Astrocyte (in vitro differentiated cells and primary cell): ENCODE measurements at places on chromosomes 11 and 22.
A peak's percentile ranks its signal among the peaks of the same experiment; 100 is the strongest.

- peak; percentile 61 for DNase-seq
These were observed 17.3 kb upstream of the CSTF3 start for GRCh38 chr11:33178443-33179180.

- DNase-seq, result no peak
These were observed 64.2 kb downstream of the HIPK3 start for GRCh38 chr11:33321422-33321821.

DNA sequence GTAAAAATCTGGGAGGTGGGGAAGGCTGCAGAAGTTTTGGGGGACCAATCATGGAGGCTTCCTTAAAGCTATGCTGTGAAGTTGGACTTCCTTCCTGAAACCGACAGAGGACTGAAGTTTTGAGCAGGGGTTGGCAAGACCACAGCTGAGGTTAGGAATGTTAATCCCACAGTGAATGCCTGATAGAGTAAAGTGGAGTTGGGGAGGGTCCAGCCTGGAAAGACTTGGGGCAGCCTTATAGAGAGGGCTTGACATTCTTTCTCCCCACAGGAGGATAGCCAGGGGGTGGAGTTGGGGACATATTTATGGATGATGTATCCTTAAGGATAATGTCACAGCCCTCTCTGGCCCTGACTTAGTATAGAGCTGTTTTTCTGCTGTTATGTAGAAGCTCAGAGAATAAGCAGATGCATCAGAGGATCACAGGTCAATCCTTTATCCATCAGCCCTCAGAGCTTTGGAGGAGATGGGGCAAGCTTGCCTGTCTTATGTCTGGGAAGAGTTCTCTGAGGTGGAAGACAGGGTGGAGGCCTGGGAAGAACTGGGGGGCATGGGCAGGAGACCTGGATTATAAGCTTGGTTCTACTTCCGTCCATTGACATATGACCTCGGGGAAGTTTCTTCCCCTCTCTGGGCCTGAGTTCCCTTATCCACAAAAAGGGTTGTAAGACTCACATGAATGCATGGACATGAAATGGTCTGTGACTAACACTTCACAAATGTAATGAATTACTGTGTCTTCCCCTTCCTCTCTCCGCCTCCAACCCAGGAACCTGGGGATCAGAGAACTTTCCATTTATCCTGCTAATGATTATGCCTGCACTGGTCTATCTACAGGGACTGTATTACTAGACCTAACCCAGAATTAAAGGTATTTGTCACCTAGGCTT lies 317.8 kb downstream of the MIAT start:
- peak; percentile 47 for DNase-seq

DNA sequence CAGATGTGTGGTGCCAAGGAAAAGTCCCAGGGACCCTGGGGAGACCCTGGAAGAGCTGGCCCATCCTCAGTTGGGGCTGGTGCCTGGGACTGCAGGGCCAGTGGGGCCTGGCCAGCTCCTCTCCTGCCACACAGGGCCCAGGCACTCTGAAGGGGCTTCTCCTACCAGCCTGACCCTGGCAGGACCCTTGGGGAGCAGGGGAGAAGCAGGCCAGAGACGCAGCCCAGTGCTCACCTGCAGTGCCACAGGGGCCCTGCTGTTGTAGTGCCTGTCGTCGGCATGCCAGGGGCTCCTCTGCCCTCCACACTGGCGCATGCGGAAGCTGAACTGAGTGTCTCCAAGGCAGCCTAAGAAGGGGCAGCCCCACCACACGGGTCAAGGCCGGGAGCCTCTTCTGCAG lies 9.1 kb downstream of the DENND6B start:
- no peak for DNase-seq

- DNase-seq, result no peak
These were observed 118.0 kb downstream of the RASSF10 start for GRCh38 chr11:13127161-13127560.

GRCh38 chr22:37033605-37034430 lies 14.3 kb downstream of the MPST start:
- DNase-seq, result no peak

DNA sequence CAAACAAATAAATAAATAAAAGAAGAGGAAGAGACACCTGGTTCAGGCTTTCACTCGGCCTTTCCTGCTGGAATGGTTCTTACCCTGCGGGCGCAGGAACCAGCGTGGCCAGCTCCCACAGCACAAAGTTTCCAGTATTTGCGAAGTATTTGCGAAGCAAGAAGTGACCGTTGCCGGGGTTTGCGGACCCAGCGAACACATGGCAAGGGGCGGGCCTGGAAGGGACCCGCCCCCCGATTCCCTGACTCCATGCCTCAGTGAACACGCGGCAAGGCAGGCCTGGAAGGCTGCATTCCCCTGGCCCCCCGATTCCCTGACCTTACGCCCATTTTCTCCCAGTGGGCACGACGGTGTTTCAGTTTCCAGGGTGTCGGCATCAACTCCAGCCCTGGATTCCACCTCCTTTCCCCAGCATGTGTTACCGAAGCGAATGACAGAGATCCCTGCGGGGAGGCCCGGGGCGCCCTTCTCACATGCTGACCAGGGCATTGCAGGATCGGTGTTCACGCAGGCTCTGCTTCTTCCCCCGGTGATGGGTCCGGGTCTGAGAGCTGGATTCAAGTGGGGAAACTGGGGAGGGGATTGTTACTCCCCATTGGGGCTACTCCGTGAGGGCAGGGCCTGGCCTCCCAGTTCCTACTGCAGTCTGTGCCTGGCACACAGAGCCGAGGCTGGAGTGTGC lies 102.8 kb downstream of the MPPED1 start:
- no peak for DNase-seq

DNA sequence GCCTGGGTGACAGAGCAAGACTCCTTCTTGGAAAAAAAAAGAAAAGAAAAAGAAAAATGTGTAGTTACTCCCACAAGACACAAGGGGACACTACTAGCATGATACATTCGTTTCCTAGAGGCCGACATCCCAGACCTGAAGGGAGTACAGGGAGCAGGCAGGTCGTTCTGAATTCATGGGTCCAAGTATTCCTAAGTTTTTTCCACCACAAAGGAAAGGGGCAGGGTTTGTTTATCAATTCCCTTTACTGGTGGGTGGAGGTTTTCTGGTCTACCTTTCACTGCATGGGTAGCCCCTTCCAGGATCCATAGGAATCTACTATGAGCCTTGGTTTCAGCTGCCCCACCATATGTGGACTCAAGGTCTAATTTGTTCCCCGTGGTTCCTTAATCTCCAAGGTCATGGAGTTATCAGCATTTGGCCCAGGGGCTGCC lies 11.8 kb downstream of the TIGD3 start:
- peak; percentile 61 for DNase-seq

- no peak for DNase-seq
These were observed 3.2 kb downstream of the MMP11 start for GRCh38 chr22:23775779-23776375.

DNA sequence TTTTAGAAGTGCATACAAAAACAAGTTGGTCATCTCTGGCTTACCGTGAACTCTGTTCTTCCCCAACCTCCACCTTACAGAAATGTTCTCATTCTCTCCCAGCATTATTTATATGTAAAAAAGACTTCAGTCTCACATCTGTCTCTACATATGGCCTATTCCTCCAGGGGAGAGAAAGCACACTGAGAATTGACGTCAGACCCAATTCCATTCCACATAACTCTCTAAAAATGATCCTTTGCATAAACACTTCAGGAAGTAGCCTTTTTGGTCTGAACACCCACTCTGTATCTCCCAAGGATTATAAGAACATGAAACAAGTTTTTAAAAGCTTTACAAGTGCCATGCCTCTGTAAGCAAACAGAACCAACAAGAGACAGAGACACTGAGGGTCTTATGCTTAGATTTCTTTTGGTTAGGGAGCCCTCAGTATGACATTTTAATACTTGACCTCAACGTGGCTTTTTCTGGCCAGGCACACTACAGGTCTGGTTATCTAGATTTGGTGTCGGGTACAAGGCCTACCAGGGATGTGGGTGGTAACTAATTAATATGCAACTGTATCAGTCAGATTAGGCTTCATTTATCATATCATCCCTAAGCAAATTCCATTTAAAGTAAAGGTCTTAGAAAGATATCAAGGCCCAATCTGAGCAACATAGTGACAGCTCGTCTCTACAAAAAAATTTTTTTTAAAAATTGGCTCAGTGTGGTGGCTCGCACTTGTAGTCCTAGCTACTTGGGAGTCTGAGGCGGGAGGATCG lies 48.5 kb upstream of the PPP2R1B start:
- DNase-seq, result peak; percentile 70

DNA sequence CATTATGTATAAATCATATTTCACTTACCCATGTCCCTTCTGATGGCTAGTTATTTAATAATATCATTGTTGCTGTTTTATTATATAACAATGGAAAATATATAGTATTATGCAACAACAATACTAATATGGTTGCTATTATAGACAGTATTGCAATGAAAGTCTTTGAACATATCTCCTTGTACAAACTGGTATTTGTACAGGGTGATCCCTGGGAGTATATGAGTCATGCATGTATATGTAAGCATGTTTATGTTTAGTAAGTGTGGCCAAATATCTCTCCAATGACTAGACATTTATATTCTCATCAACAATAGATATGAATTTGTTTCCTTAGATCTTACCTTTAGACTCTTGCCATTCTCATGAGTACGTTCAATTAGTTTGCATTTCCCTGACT lies 55.9 kb downstream of the KCNC1 start:
- DNase-seq, result peak; percentile 61

GRCh38 chr11:99686838-99687237 lies 666.1 kb downstream of the CNTN5 start:
- DNase-seq, result no peak

DNA sequence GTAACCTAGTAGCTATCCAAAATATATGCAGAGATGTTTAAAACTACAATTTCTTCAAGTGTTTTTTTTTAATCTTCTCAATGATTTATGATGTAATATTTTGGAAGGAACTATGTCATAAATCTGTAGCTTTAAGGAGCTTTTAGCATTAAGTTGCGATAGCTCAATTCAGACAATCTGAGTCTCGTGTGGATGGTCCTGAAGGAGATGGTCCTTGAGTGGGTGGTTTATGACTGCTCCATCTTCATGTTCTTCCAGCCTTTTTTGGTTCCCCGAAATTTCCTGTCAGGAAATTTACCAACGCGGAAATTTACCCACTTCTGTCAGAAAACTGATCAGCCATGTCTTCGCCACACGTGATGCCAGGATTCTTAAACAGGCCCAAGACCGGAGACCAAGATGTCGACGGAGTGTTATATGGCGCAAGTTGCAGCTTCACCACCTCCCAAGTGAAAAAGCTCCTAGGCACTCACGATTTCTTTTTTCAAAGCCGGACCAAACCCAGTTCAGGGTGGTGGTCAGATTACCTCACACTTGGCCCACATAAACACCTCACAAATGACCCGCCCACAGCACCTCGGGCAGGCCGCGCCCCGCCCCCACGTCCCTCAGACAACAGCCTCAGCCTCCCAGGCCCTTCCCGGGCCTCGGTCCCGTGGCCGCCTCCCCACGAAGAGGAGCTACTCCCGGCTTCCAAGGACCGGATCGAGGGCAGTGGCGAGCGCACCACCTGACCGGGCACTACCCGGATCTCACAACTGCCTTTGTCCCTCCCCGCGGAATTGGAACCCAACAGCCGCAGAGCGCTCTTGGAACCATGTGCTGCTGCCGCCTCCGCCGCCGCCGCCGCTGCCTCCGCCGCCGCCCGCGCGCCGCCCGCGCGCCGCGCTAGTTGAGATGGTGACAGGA lies at the start of gene MORC2:
Gene MORC2, minus strand, starts transcription at position 760 of the 909 bp plus-strand sequence. CDS start 885 bp downstream, outside the sequence.
- peak; percentile 38 for DNase-seq

- no peak for DNase-seq
These were observed 102.1 kb downstream of the C11orf91 start for GRCh38 chr11:33598426-33599069.

DNA sequence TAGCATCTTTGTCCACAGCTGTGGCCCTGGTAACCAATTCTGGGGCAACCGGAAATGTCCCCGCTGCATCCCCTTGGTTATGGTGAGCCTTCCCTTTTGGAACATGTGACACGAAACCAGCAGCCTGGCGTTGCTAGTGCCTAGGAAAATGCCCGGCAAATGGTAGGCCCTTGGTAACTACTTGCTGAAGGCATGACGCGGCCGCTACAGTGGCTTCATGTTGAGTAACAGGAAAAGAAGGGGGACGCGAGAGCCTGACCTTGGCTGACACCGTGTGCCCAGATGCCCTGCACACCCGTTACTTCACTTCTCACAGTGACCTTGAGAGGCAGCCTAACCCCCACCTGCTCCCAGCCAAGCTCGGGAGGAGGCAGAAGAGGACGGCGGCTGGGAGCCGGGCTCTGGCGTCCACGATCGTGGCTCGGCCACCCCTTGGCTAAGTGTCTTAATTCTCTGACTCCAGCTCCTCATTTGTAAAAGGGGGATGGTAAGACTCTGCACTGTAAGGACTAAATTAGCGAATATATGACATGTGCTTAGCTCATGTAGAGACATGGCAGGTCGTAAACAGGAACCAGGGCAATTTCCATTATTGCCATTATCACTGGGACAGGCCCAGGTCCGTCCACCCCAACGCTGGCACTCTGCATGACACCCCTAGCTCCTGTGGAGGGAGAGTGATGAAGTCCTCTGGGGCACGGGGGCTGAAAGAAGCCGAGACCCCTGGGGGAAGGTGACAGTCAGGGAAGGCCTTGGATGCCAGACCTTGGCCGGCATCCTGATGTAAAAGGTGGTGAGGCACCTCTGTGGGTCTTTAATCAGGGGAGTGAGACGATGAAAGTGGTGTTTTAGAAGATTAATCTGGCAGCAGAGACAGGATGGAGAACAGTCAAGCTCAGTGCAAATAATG lies 18.9 kb downstream of the IFT27 start:
- DNase-seq, result no peak

DNA sequence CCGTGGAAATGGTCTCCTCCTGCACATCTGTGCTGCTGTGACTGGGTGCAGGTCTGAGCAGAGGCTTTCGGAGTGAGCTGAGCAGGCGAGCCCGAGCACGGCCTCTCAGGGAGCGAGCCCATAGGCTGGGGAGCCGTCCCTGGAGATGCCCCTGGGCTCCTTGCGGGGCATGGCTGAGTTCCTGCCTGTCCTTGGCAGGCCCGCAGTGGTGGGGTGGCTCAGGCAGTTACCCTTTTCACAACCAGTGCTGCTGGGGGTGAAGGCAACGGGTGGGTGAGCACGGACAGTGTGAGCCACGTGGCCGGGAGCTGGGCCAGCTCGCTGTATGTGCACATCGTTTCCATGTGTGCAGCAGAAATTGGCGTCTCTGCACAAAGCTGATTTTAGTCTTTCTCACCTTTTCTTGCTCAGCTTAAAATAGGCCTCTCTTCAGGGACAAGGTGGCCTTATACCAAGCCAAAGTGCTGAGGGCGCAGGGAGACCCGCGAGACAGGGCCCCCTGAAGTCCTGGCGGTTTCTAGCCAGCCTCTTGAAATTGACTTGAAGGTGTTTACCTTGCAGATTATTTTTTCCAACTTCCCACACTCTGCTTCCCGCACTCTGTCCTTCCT lies at the start of gene TP53AIP1:
Gene TP53AIP1, minus strand, starts transcription at position 55 of the 611 bp plus-strand sequence. CDS start 5,053 bp downstream, outside the sequence.
- no peak for DNase-seq

DNA sequence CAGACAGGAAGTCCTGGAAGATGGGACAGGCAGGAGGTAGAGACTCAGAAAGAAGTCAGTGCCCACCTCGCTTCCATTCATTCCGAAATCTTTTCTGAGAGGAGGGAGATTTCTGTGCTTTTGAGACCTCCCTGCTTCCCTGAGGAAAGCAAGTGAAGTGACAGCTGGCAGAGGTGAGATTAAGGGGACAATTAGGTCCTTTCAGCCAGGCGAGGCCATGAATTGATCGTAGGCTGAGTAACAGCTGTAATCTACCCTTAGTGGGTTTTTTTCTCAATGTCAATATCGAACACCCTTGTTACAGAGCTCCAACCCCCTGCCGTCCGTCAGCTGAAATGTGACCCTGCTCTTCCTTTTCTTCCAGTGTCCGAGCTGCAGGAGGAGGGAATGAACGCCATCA lies 96.0 kb downstream of the PARVA start:
- DNase-seq, result no peak

GRCh38 chr11:113952588-113952987 lies 22.3 kb upstream of the HTR3A start:
- no peak for DNase-seq

GRCh38 chr11:78651136-78651775 lies 76.6 kb upstream of the NARS2 start:
- no peak for DNase-seq
